ENCODE measurements at places on chromosomes 12 and 14.

DNA sequence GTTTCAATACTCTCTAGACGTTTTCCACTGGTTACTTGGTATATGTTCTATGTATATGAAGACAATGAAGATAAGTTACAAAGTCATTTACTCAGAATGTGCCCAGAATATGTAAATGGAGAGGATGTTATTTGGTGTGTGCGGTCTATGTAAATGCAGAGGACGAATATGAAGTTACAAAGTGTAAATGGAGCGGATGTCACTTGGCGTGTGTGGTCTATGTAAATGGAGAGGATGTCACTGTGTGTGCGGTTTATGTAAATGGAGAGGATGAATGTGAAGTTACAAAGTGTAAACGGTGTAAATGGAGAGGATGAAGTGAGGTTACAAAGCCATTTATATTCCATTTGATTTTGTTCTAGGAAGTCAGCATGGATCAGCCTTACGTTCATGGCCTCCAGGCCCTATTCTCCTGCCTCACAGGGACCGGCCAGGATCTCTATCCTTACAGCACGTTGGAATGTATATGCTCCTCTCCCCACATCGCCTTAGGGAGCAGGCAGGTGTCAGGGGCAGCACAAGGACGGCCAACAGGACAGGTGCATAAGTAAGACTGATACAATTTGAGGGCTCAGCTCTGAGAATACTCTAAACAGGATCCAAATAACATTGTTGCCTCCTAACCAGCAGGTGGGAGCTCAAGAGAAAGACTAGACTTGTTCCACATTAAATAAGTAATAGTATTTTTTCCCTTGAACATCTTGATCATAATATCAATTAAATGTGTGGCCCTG lies 42.4 kb downstream of the GLRX5 start:
- no peak for DNase-seq

GRCh38 chr12:66767536-66767935 lies 88.7 kb upstream of the GRIP1 start:
- DNase-seq = no peak

DNA sequence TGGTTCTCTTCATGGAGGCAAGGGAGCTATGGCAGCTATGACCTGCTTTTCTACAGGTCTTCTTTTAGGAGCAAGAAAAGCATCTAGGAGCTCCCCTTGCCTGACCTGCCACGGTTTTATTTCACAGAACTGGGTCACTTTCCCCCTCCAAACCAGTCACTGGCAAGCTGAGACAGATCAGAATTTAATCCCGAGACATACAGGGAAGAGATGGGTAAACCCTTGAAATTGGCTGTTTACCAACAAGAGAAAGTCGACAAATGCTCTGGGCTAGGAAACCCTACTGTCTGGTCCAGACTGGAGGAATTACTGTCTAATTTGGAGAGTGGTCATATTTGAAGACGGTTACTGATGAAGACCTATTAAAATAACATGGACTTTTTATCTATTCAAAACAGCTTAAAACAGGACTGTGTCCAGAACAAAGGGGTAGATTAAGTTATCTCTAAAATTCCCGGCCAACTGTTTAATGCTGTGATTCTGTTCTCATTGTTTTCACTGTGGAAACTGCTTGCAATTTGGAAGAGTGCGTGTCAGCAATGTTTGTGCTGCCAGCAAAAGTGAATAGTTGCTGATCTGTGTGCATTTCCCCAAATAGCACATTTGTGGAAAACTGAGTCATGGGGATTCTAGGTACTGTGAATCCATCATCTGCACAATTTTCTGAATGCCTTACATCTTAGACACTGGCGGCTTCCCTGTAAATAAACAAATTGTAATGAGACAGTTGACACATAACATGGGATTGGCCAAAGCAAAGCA lies 73.4 kb upstream of the EEA1 start:
- no peak for DNase-seq

DNA sequence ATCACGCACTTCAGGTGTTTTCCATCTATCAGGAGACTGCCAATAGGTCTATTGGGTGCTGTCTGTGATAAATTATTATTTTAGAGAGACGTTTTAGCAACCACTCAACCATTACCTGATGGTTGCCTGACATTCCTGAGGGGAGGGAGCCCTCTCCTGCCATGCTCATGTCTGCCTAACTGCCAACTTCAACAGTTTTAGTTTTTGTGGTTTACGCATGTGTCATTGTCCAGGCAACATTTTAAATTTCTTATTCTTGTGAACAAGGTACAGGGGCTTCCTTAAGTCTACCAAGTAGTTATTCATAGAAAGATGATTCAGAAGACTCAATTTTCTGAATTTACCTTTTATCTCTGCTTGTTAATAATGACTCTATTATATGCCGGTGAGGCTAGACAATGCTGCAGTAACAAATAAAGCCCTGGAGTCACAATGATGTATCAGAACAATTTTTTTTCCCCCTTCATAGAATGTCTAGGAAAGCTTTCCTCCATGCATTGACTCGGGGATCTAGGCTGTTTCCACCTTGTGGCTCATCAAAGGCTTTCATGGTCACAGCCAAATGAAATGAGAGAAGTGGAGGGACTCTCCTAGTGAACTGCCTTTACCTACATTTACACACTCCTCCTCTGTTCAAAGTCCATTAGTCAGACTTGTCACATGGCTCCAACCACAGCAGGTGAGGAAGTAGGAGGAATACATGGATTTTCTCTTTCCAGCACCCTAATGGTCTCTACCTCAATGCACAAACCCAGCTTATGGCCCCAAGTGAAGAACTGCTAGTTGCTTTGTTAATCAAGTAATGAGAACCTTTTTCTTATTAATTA lies 225.8 kb downstream of the CRADD start:
- DNase-seq = no peak

DNA sequence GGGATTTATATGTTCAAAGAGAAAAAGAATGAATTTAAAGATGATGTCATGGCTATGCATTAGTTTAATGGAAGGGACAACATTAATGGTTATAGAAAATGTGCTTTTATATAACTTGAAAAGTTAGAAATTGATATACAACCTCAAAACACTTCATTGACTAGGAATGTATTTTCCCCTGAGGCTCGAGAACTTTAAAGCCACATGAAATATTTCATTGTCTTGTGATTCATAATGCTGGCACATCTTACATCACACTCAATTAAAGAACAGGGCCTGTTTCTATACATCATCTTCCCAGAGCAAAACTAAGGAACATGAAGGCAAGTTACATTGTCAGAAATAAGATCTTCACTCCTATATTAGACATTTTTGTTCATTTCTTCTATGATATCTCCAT lies 35.2 kb upstream of the PAWR start:
- no peak for DNase-seq

DNA sequence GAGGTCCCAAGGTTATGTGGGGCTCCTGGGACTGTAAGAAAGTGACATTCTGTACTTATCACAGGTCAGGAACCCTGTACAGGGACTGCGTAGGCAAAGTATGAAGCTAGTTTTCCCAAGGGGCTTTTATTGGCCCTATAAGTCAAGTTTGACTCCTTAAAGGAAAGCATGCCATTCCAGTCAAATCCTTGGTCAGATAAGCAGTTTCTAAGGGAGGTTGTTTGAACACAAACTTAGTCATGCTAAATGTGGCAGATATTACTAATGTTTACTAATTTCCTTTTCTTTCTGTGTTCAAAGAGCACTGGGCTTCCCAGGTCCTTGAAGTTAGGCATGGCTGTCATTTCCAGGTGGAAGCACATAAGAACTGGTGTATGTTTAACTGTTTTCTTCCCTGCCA lies 472.4 kb downstream of the ATP23 start:
- no peak for DNase-seq

- DNase-seq = no peak
Observed at GRCh38 chr12:102631274-102631673, 150.9 kb upstream of the IGF1 start.
